Coronary artery (tissue), 2 donors: ENCODE measurements at places on chromosomes 16 and 17.

DNA sequence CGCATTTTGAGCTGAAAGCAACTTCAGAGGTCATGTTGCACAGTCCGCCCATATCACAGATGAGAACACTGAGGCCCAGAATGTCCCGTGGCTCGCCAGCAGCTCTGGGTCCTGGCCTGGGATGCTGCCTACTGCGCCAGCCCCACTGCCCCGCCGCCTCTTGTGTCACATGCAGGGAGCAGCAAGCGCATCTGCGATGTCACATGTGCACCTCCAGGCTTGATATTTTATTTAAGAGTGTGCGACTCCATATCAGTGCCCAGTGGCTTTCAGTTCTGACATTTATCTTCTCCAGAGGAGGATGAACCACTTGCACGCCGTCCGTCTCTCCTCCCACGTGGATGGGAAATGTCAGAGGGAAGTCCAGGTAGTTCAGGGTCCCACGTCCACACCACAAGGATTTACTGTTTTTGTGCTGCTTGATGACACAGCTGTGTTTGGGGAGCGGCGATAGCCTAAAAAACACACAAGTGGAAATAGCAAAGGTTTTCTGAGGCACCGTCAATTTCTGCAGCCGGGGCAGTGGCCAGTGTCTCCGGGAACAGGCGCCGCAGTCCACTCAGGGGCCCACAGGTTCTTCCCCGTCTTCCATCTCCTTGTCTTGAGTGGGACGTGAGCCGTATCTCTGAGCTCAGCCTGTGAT is 7.0 kb upstream of the RBFOX3 start:
- DNase-seq: no peak

DNA sequence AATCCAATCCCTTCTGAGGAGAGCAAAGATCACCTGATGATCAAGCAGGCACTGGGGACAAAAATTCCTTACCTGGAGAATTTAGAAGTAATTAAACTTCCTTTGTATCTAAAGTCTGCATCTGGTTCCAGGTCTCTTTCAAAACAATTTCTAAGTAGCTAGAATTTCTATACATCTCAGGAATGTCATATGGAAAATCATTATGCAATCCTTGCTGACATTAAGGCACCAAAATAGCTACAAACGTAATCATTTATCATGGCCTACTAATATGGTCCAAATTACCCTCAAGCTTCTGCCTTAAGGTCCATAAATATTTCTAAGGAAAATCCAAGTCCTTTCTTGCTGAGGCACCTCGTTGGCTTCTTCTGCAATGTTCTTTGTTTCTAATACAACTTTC is 32.9 kb upstream of the YPEL2 start:
- DNase-seq: no peak

- DNase-seq: peak; percentile 78
These were observed 6.2 kb upstream of the SMG1 start for GRCh38 chr16:18932243-18932987.

GRCh38 chr17:80559825-80560251 is 15.2 kb downstream of the RPTOR start:
- DNase-seq: no peak

DNA sequence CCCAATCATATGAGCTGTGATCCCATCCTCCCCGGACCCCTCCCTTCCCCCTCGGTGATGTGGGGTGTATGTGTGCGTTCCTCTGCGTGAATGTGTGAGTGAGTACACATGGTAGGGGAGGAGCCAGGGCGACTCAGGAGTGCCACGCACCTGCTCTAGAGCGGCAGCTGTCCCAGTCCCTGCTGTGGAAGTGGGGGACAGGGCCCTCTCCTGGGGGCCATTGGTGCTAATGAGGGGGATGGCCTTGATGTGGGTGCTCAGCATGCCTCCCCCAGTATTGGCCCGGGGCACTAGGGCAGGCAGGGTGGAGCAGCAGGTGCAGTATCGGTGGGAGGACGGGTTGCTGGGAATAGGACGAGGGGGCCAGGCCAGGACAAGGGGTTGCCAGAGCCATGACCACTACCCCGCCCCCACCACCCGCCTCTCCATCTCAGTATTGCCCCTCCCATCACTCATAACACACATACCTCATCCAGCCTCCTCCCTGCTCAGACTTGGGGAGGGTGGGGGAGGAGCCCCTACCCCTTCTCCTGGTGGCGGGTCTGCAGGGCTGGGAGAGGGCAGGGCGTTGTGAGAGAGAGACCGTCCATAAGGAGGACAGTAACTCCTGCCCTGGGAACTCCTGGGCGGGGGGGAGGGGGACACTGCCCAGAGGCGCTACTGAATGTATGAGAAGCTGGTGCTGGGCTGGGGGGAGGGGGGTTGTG is 8.5 kb downstream of the NR1D1 start:
- DNase-seq: peak; percentile 73

GRCh38 chr16:7405166-7405565 is 72.5 kb downstream of the RBFOX1 start:
- DNase-seq: no peak

DNA sequence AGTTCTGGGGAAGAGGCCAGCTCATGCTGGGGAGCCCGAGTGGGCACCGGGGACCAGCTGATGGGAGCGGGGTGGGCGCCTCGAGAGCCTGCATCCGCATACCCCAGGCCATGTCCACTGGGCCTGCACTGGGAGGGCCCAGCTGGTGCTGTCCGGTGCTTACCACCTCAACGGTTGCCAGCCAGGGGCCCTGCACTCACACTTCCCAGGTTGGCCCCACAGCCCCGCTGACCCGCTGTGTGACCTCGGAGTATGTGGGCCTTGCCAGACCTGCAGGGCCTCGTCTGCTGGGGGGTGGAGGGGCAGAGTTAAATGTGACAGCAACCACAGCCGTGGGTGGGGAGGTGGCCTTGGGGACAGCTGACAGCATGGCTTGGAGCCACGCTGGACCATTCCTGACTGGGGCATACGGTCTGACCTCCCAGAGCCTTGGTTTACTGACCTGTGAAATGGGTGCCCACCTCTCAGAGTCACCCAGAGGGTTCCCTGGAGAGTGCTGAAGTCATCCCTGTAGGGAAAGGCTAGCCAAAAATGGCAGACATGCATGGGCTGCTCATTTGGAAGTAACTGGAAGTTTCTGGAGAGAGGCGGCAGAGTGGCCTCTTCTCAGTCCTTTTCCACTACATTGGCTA is 5.4 kb upstream of the GAA start:
- DNase-seq: no peak

DNA sequence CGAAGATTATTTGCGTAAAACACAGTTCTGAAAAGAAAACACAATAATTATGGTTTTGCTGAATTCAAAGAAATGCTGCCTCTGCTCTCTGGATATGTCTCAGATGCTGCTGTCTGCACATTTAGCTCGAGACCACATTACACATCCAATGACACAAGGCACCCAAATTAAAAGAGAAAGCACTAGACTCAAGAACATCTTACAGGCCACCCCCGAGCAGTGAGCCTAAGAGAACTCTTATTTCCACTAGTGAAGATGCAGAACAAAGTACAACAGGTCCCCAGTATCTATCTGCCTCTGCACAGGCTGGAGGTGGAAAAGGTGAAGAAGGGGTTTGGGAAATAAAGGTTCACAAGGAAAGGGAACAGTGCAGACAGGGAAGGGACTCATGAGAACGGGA is 33.5 kb downstream of the GRB2 start:
- no peak for DNase-seq

GRCh38 chr17:59413014-59413766 is 81.7 kb downstream of the YPEL2 start:
- DNase-seq: no peak

DNA sequence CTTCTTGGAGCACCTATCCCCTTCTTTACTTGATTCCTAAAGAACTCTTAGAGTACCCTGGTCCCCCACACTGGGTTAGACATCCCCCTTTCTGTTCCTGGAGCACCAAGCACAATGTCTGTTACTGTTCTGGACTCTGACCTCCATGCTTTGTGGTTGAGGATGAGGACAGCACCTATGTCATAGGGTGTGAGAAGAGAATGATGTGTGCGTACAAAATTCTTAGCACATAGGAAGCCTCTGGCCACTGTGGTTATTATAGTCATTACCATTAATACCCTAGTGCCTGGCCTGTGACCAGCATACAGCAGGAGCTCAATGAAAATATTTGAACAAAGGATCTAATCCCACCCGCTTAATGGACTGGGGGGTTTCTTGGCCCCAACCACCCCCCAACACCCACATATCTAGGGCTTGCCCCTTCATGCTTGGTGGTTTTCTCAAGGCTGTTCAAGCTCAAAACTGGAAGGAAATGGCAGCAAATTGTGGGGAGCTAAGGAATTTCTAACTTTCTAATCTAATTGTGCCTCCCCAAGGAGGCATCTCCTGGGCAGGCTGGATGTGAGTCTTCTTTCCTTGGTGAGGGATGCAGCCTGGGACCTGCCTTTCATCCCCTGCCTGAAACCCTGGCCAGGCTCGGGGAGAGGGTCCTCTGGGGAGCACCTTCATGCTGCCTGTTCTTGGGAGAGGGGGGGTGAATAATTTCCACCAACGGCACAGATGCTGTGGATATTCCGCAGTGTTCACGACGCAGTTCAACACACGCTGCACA is 1.5 kb upstream of the CMIP start:
- no peak for DNase-seq

DNA sequence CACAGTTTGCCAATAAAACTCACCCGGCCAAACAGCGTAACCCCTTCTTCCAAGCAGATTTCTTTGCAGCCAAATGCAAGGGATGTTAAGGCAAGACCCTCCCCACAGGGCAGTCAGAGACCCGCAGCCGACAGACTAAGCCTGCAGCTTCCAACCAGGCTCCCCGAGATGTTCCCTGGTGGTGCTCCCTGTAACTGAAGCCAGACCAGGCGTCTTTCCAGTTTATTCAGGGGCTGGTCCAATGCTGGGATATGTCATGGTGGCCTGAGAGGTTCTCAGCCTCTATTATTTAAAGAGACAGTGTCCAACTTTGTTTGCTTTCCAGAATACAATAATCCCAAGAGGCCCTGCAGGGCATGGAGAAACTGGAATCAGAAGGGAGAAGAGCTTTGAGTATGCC is at the start of gene PMP22:
Gene PMP22 (minus strand): TSS at position 196 of the 400 bp plus-strand sequence. CDS start 4,599 bp downstream, outside the sequence.
- DNase-seq: no peak

DNA sequence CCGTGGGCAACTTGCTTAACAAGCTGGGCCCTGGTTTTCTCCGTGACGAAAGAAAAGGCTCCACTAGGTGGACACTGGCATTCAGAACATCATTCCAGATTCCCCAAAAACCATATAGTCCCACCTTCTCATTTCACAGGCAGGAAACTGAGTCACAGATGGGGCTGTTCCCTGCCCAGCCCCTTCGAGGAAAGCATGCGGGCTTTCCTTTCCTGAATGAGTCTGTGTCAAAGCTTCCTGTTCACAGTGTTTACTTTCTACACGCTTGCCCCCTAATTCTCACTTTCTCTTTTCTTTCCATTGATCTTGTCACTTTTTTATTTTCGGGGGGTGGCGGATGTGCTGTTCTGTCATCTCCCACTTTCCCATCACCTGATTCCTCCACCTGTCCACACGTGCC is 10.3 kb upstream of the LGALS9 start:
- no peak for DNase-seq

GRCh38 chr17:11638700-11639265 is 40.5 kb downstream of the DNAH9 start:
- DNase-seq: no peak

GRCh38 chr16:82535262-82535661 is 91.5 kb upstream of the CDH13 start:
- no peak for DNase-seq

- DNase-seq: no peak
These were observed 111.1 kb downstream of the VPS53 start for GRCh38 chr17:603406-604114.

- no peak for DNase-seq
These were observed 42.5 kb downstream of the YPEL2 start for GRCh38 chr17:59373882-59374495.

- no peak for DNase-seq
These were observed 79.7 kb upstream of the CPHXL start for GRCh38 chr16:75805946-75806345.

DNA sequence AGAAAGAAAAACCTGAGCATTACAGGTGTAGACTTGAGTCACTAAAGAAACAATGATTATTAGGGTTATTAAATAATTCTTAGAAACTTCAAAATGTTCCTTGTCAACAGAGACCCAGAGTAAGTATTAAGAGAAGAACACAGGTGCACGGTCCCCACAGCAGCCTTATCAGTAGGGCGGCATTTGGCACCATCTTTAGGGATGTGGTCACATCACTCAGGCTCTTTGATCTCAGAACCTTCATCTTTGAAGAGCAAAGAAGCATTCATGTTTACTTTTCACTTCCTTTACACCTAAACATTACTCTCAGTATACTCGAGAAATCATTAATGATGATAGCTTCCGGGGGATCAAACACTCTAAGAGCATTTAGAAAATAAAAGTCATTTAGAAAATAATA is 928.7 kb downstream of the KCNJ2 start:
- DNase-seq: no peak

DNA sequence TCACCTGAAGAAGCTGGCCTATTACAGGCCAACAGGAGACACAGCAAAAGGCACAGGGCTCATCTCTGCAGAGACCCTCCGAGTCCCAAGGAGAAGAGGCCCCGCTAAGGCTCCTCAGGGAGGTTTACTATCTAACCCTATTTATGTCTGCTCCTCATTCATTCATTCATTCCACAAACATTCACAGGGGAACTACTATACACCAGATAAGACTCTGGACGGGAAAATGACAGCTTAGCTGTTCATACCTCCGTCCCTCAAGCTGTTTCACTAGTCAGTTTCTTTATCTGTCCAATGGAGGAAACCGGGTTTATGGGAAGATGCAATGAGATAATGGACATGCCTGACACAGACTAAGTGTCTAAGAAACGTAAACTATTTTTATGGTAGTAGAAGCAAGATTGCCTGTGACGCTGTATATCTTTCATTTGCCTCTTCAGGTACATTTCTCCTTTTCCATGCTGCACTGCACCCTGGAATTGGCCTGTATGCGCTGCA is 62.1 kb downstream of the SRL start:
- DNase-seq: no peak

DNA sequence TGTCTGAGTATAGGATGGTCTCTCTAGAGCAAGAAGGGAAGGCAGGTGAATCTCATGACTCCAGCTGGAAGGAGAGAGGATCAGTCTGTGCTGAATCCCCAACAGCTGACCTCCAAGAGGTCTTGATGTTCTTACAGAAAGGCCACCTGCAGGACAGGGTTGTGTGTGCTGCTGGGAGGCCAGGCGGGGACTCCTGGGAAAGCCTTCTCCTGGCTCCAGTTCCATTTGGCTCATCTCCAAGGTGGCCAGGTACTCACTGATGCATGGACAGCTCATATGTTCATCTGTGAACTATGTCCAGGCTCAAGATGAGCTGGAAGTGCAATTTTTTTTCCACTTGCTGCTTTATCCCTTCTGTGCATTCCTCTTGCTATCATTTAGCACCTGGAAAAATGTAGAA is 730.2 kb upstream of the RBFOX1 start:
- DNase-seq: no peak
